ENCODE measurements at places on chromosomes 16 and 17.
A peak's percentile ranks its signal among the peaks of the same experiment; 100 is the strongest.

GRCh38 chr17:652314-652713 lies 62.3 kb downstream of the VPS53 start:
- no peak for DNase-seq

DNA sequence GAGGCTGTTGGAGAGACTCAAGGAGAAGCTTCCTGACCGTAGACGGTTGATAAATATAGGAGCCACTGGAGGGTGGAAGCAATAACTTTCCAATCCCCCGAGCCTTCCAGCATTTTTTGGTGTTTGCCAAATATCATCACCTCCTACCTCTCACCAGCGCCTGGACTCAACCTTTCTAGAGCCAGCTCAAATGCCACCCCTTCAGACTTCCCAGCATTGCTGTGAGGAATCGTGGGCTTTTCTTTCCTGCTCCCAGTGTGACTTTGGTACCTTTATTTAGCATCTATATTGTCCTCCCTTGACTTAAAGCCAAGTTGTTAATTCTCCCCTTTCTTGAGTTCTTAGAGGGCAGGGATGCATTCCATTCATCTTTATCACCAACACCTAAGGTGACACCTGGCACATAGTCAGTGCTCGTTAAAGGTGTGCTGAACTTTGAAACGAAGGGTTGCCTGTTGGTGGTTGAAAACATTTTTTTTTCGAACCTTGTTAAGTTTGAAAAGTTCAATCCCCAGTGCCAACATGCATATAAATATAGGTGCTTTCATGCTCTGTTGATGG lies 35.3 kb upstream of the CCR7 start:
- DNase-seq: no peak

DNA sequence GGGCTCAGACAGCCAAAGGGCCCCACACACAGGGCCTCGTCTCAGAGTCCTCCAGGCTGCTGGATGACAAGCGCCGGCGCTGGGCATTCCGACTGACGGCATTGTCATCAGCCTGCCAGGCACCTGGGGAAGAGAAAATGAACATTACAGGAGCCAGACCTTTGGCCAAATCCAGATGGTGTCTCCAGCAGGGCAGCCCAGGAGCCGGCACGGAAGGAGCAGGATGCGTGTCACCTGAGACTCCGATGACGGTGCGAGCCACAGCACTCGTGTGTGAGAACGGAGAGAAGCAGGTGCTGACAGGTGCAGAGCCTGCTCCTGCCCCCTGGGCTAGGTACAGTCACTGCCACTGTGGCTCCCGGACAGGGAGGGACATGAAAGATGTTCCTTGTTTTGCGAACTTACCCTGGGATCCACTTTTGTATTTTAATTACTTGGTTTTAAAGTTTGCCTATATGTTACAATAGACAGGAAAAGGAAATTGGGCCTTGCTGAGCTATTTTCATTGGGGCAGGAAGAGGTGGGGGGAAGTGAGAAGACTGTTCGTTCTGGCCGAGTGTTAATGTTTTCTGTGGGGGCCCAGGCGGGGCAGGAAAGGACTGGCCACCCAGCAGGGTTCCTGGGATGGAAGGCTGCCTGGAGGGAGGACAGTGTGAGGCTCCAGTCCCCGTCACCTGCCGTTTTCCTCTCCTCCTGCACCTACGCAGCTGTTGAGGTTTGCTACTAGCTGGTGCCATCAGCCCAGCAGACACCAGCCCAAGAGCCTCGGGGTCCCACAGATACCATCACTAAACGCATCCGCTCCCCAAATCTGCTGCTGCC lies 4.4 kb upstream of the FOXJ1 start:
- peak; percentile 36 for DNase-seq

GRCh38 chr17:45265821-45266220 lies 3.9 kb upstream of the SPATA32 start:
- DNase-seq: no peak

GRCh38 chr17:3635474-3636153 lies 436 bp downstream of the SHPK start:
- DNase-seq: no peak

- DNase-seq: no peak
These were observed 9.2 kb upstream of the TNFRSF13B start for GRCh38 chr17:16980813-16981731.

- no peak for DNase-seq
These were observed 57.3 kb upstream of the BCO1 start for GRCh38 chr16:81181013-81181720.

DNA sequence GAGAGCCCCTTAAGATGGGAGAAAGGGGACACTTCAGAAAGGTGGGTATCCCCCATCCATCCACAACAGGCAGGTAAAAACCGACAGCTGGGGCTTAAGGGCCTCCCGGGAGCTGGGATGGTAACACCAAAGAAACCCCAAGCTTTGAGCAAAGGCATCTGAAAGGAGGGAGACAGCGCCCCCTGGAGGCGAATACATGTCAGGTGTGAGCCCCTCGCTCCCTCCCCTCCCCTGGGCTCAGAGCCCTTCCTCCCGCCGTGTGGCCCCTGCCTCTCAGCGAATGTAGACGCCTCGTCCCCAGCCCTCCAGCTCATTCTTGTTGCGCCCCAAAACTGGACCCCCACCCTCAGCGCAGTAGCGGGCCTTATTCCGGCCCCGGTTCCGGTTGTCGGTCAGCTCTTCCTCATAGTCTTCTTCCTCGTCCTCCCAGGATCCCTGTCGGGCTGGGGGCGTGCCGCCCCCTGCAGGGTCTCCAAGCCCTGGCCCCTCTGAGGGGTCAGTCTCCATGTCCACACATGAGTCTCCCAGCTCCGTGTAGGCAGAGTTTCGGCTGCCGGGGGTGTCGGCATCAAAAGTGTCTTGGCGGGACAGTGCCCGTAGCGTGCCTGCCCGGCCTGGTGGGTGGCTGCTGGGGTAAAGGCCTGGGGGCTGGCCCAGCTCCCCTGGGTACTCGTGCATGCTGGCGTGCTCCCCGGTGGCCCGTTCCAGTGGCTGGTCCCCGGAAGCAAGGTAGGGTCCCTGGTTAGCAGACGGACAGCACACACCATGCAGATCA lies 9.1 kb upstream of the ARL5C start:
- DNase-seq: peak; percentile 57

- peak; percentile 82 for DNase-seq
These were observed 15.2 kb downstream of the GALK1 start for GRCh38 chr17:75749545-75750389.

DNA sequence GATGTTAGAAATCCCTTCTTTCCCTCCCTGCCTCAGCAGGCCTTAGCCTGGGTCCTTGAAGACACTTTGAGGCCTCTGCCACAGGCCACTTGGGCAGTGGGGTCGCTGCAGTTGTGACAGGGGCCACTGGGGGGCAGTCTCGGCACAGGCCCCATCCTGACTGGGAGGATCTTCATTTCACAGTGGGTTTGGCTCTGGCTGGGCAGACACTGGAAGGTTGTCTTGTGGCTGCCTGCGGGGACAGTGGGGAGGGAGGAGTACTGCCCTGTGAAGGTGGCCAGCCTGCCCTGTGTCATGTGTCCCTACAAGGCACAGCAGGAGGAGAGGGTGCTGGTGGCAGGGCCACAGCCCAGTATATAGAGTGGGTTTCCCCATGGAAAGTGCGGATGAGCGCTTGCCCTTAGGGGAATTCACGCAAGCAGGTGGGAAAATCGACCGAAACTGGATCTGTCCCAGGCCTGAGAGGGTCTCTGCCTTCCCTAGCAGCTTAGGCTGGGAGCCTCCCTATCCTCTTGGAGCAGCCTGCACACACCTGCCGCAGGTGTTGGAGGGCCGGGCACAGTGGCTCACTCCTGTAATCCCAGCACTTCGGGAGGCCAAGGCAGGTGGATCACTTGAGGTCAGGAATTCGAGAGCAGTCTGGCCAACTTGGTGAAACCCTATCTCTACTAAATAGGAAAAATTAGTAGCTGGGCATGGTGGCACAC lies 28.8 kb downstream of the GINS2 start:
- DNase-seq: peak; percentile 23

- no peak for DNase-seq
These were observed 36.2 kb downstream of the PPL start for GRCh38 chr16:4900750-4901149.

GRCh38 chr16:3235856-3236669 lies 1.1 kb upstream of the ZNF200 start:
- no peak for DNase-seq

GRCh38 chr16:30092373-30093010 lies 768 bp upstream of the TBX6 start:
- DNase-seq: peak; percentile 27

GRCh38 chr17:27892542-27892865 lies 661 bp downstream of the LYRM9 start:
- no peak for DNase-seq

DNA sequence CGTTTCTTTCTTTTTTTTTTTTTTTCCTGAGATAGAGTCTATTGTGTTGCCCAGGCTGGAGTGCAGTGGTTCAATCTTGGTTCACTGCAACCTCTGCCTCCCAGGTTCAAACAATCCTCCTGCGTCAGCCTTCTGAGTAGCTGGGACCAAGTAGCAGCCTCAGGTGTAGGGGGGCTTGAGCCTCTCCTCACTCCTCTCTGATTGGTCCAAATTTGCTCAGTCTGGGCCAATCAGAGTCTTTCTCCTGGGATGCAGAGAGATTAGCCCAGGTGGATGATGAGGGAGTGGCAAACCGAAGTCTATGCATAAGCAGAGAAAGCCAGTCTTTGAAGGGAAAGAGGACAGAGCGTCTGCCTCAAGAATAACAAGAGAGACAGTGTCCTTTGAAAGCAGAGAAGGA lies 99.0 kb downstream of the BMERB1 start:
- no peak for DNase-seq

DNA sequence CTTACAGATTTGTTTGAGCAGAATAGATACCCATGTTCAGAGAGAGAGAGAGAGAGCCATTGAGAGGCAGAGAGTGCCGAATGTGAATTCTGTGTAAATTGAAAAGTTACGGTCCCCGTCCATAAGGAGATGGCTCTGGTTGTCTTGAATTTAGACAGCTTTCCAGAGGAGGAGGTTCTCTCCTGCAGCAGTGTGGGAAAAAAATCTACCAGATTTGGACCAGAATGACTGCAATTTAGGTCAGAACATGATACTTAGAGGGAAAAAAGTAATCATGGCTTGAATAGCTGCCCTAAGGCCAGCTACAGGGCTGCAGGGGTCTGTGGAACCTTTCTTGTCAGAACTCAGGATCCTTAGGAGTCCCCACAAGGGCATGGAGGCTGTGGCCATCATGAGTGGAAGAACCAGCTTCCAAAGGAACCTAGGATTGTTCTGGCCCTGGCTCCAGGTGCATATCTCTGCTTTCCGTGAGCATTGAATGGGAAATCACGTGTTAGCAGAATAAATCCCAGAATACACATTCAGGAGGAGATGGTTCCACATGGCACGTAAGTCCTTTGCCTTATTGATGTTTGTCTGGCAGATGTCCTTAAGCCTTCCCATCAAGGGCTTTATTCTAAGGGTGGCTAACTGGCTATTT lies 13.0 kb downstream of the PITPNC1 start:
- DNase-seq: no peak

DNA sequence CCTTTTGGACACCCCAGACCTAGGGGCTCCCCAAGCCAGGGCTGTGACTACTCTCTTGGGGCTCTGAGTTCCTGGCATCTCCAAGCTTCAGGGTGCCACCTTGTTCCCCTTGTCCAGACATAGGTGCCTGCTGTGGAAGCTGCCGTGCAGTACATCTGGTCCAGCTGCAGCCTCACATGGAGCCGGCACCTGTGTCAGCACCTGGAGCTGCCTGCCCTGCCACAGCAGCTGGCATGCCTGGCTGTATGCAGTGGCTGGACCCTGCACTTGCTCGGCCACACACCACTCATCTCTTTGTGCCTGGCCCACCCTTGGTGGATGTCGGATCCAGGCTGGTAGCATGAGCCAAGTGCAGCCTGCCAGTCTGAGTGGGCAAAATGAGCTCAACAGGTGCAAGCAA lies 775.8 kb downstream of the CDH11 start:
- DNase-seq: no peak

GRCh38 chr17:43342589-43342890 lies 56.3 kb upstream of the ARL4D start:
- DNase-seq: no peak

DNA sequence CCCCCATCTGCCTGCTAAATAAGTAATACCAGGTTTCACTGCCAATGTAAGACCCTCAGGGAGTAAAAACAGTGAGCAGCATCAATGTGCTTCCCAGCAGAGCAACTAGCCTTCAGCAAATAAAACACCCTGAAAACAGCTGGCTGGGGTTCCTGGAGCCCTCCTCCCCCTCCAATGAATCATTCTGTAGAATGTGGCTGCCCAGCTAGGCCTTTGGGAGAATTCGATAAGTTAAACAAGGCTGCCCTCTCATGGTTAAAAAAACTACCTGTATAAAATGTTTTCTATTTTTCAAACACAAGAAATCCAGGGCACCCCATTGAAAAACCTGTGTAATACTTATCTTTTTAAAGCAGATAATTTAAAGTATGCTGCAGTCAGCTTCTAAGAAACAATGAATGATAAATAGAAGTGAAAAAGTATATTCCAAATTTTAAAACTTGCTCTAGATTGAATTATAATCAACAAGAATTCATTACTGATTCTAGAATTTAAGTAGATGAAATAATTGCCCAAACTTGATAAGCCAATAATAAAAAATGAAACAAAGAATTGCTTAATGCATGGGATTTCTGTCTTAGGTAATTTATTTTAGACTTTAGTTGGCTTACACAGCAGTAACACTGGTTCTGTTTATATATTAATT lies 9.4 kb upstream of the TOM1L1 start:
- DNase-seq: no peak

DNA sequence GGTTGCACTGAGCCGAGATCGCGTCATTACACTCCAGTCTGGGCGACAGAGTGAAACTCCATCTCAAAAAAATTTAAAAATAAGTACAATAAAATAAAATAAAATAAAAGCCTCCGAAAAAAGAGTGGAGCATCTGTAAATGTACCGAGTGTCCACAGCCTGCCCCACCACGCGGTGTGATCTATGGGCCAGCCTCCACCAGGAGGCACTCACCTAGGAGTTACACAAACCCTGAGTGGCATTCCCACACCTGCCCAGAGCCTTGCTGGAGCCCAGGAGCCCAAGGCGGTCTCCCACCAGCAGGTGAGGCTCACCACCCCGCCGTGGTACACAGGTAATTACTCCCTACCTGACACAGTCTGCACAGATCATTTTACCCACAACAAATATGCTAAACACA lies 183.2 kb downstream of the ZNF423 start:
- no peak for DNase-seq

DNA sequence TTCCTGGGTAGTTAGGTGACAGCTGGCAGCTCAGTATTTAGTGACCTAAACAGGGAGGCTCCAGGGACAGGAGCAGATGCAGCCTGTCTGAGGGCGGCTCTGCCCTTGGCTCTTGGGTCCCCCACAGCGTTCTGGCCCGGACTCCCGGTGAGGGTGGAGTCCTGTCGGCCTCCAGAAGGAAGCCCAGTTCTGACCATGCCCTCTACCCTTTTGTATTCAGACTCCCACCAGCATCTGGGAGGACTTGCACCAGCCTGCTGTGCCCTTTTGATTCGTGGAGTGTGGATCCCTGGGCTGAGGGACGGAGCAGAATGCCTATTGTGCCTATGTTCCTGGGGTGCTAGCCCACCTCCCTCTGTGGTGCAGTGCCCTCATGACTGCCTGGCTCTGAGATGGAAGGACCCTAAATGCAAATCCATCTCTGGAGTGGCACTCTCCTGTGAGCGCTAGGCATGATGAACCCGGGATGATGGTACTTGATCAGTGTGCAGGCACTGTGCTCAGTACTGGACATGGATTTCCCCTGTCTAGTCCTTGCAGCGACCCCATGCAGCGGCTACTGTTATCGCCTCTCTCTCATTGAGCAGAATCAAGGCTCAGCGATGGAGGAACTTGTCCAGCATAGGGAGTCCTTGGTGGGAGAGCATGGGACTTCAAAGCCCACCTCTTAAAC lies 123.1 kb downstream of the SNX29 start:
- no peak for DNase-seq

- DNase-seq: no peak
These were observed 21.0 kb downstream of the SLC7A6OS start for GRCh38 chr16:68289621-68290329.

- no peak for DNase-seq
These were observed 88.7 kb downstream of the BMERB1 start for GRCh38 chr16:15523092-15523541.

All from stimulated activated CD8-positive, alpha-beta memory T cell treated with anti-CD3 and anti-CD28 coated beads, Interleukin-4, amount 100 ng/mL, for 1 hour (primary cell).